ENCODE measurements at places on chromosomes 3 and 15.

DNA sequence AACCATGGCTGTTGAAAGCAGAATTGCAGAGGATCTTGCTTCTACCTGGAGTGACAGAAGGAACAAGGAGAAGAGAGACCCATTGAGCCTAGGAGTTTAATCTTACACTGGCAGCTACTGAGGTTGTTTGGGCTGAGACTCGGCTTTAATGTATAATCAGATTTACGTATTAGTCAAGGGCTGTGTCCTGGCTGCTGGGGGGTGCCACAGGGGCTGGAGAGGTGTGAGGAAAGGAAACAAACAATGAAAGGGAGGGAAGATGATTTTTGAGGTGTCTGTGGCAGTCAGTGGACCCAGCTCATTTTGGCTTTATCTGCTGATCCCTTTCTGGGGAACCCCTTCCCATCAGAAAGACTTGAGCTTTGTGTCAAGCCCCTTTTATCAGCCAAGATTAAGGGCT lies 95.7 kb downstream of the PRICKLE2 start:
- no peak for DNase-seq

- no peak for DNase-seq
Measured at GRCh38 chr3:15217841-15218267, 11.8 kb downstream of the CAPN7 start.

- no peak for DNase-seq
Measured at GRCh38 chr3:64548200-64548889, 139.5 kb downstream of the ADAMTS9 start.

DNA sequence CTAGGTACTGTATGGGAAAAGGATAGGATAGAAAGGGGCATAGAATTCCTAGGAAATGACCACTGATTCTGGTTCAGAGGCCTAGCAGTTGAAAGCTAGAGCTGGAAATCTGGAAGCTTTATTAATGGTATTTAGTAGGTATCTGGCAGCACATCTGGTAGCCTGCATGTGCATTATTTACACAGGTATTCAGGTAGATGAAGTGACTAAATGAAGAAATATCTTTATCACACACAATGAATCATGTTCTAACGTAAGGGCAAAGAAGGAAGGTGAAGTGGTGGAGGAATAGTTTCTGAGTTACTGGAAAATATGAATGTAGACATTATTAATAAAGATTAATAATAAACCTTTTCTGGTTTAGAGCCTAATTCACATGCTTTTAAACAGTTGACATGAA lies 119.9 kb downstream of the MBNL1 start:
- DNase-seq = no peak

DNA sequence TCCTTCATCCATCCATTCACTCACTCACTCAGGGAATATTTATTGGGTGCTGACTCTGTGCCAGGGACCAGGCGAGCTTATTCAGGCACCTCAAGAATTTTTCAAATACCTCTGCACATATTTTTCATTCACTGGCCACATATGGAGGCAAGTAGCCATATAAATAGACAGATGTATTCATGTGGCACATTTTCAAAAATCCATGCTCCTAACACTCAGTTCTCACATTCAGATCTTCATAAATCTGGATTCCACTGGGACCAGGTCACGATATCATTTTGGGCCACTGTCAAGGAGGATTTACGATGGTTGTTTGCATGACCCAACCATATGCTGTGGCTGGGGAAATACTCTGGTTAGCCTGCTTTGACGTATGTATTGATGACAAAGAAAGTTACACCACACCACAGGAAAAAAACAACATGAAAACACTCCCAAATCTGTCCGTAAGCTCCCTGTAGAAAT lies 241.8 kb upstream of the LRTM1 start:
- DNase-seq = no peak

GRCh38 chr15:85624291-85624801 lies 170.4 kb downstream of the KLHL25 start:
- DNase-seq = no peak

DNA sequence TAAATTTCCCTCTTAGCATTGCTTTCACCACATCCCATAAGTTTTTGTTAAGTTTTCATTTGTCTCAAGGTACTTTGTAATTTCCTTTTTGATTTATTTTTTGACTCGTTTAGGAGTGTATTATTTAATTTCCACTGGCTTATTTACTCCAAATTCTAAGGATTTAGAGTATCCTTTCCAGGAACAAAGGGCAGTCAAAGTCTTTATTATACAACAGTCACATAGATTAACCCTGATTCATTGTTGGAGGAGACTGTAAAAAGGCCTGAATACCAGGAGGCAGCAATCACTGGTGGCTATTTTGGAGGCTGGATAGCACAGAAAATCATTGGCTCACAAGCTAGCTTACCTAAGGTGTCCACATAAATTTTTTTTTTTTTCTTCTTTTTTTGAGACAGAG lies 39.9 kb downstream of the OIP5 start:
- no peak for DNase-seq

DNA sequence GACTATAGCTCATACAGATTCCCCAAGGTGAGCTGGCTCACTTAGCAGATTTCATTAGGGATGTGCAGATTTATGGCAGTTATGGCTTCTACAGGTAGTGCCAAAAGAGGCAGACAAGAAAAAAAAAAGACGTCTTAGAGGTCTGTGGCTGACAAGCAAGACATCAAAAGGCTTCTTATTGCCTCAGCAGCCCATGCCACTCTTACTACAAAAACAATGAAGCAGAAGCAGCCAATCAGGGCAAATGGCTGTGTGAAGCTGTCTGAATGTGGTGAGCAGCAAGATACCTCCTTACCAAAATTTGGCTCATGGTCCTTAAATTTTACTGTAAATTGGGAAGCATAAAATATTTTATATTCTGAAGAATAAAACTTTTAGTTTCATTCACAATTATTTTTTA lies 557.5 kb upstream of the GOLIM4 start:
- no peak for DNase-seq

Measured in SW 1271 (cell line).